GM13976 (cell line): ENCODE measurements at places on chromosomes 5 and 9.

DNA sequence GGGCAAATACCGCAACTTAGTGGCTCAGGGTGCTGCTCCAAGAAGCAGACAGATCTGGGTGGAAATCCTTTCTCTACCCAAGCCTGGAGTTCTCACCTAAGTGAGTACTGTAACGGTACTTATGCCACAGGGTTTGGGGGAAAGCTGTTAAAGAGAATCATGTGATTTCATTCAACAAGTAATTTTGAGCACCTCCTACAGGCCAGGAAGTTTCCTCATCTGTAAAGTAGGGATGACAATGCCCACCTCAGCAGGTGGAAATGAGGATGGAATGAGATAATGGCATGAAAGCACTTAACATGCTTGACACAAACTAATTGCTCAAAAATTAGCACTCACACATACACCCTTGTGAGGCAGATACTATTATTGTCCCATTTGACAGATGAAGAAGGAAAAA, 114.1 kb downstream of the JAKMIP2 start:
- DNase-seq = no peak

DNA sequence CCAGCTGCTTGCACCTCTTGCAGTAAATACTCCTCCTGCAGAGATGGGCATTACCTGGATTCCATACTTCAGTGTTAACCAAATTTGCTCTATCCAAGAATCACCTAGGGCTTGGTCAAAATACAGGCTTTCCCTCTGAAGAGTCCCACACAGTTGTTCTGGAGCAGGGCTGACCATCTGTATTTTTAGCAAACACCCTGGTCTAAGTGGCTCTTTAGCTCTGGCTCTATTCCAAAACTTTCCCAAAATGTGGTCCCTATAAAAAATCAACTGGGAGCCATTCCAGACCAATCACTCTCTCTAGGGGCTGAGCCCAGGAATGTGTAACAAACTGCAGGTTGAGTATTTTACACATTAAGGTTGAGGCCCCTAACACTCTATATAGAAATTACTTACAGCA, 153.7 kb downstream of the SPOCK1 start:
- DNase-seq = no peak

- DNase-seq = peak; percentile 54
Measured at GRCh38 chr9:116860509-116861120, 173.5 kb downstream of the TRIM32 start.

- DNase-seq = no peak
Measured at GRCh38 chr5:58044166-58044565, 415.7 kb downstream of the PLK2 start.

DNA sequence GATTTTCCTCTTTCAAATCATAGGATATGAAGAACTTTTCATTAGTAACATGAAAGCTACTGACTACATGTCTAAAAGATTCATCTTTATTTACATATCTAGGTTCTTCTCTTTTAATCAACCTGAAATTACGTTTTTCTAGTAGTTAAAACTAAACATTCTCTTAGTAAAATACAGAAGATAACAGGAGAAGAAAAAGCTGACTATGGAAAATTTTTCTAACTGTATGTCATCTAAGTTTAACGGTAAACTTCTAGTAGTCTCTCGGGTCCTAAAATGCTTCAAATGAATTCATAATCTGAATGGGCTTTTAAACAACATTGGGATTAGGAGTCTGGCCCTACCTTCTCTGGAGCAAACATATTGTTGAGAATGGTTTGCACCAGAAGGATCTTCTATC, 151.9 kb downstream of the PDE4D start:
- DNase-seq = no peak

DNA sequence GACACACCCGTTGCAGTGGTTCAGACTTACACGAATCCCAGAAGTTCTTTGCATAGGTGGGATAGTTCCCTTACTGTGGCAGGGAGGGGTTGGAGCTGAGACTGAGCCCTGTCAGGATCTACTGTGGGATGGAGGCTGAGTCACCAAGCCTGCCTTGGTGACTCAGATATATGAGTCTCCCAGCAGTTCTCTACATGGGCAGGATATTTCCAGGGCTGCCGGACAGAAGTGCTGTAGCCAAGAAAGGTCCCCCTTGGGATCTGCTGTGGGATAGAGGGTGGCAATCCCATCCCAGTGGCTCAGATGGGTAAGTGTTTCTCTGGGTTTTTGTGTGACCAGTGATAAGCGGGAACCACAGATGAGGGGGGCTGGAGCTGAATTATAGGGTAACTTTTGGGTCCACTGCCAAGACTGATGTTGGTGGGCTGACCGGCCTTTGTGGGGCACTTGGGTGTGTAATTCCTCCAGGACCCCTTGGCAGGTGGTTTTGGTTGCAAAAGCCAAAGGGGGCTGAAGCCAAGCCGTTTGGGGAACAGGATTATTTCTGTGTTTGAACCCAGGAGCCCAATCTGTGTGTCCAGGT, 18.7 kb downstream of the XRCC4 start:
- no peak for DNase-seq

DNA sequence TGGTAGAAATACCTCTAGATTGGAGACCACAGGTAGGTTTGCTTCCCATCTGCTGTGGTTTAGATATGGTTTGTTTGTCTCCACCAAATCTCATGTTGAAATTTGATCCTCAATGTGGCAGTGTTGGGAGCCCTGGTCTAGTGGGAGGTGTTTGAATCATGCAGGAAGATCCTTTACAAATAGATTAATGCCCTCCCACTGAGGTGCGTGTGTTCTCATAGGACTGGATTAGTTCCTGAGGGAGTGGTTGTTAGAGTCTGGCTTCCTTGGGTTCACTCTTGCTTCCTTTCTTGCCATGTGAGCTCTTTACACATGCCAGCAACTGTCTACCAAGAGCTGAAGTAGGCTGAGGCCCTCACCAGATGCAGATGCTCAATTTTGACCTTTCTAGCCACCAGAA, 391.1 kb upstream of the GRIA1 start:
- no peak for DNase-seq

DNA sequence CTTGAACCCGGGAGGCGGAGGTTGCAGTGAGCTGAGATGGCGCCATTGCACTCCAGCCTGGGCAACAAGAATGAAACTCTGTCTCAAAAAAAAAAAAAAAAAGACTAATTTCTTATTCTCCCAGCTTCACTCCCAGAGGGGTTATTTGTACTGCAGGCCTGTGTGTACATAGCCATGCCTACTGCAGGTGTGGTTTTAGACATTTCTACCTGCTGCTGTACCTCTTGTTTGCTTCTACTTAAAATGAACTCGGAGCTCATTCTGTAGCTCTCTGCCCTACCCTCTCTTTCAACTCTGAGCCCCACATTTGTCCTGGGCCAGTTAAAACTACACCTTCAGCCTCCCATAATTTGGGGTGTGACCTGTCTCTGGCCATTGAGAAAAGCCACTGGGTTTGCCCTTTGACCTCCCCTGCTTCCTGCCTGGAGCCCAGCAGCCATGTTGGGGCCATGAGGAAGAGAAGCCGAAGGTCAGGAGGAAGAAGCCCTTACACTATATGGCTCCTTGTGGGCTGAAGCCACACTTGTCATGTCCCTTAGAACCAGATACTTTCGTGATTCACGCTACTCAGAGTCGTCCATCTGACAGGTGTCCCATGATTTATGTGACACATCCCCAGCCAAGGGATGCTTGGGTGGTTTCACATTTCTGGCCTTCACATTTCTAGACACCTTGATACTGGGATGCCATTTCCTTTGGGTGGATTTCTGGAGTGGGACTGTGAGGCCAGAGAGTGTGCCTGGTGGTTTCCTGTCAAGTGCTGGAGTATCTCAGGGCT, 9.4 kb upstream of the CARD19 start:
- no peak for DNase-seq

GRCh38 chr9:5695860-5696259, 67.0 kb downstream of the RIC1 start:
- DNase-seq = no peak

GRCh38 chr5:107389775-107390148, 281.0 kb downstream of the EFNA5 start:
- DNase-seq = no peak

- DNase-seq = no peak
Measured at GRCh38 chr5:103353581-103353980, 95.0 kb downstream of the MACIR start.

GRCh38 chr9:6894135-6894534, 136.4 kb downstream of the KDM4C start:
- DNase-seq = peak; percentile 55

DNA sequence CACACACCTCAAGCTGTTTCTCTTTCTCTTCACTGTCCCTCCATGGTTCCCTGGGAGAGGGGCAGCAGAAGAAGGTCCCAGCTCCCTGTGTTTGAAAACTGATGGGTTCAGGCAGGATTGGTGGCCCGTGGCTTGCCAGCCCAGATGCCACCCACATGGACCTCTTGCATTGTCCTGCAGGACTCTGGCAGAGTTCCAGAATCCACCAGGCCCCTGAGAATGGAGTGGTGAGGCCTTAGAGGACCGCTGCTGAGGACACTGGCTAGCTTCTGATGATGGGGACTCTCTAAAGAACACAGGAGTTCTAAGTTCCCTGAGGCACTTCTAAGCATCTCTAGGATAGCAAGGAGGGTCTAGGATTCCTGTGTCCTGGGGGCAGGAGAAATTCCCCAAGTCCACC, 24.8 kb downstream of the CTSL start:
- no peak for DNase-seq

DNA sequence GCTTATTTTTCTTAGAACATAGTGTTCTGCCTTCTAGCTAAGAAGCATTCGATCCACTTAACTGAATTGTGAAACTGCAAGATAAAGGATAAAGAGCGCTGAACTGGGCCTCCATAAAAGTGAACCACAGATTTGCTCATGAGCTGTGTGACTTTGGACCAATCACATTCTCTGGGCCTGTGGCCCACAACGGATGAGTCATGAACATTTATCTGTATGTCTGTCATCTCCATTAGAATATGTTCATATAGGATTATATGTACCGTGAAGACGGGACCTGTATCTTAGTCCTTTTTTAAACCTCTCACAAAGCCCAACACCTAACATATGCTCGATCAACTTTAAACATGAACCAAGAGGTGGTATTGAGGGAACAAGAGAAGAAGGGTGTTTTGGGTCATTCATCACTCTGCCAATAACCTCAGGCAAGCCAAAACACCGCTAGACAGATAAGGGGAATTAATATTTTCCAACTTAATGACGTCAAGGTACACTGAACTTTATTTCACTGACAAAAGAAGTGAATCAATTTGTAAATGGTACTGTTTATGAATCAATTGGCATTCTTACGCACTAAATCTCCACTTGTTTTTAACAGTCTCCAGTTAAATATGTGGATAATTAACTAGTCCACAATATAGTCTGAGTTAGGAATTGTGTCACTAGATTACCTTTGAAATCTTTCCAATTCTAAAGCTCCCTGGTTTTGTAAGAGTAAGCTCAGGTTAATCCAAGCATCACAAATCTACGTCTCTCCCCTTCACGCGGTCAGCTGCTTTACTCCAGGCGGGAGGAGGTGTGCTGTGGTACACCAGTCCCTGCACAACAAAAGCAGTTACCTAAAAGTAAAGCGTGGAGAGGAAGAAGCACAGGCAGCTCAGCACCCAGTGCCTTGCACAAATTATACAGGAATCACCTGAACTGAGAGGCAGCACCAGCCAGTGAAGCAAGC, 1.6 kb downstream of the TMEM245 start:
- no peak for DNase-seq

DNA sequence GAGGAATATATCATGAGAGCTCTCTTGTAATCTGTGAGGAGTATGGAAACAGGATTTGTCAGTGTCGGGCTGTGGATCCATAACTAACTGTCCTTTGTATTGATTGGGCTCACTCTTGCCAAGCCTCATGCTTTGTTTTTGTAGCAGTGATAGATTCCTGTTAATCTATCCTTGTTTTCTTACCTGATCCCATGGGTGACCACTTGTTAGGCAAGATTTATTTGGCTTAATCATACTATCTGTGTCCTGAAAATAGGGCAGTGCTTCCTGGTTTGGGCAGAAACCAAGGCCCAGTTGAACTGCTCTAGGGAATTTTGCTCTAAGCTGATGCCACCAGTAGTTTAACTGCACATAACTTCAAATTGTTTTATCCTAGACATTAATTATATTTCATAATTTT, 6.1 kb downstream of the NDFIP1 start:
- no peak for DNase-seq

DNA sequence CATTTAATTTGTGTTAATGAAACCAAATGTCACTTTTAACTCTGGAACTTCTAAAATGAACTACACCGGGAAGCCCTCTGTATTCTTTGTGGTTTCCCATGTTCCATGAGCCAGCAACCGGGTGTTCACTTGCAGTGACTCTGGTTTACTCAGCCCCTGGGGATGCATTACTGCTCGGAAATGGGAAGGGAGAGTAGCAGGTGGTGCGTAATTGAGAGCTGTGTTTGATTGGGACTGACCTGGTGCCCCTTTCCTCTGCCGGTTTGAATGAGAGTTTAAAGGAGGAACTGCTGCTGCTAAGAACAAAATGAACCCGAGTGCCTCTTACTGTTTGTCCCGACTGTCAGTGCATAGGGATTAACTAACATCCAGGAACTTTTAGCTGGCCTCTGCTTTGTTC, 100.1 kb upstream of the DHFR start:
- DNase-seq = no peak

DNA sequence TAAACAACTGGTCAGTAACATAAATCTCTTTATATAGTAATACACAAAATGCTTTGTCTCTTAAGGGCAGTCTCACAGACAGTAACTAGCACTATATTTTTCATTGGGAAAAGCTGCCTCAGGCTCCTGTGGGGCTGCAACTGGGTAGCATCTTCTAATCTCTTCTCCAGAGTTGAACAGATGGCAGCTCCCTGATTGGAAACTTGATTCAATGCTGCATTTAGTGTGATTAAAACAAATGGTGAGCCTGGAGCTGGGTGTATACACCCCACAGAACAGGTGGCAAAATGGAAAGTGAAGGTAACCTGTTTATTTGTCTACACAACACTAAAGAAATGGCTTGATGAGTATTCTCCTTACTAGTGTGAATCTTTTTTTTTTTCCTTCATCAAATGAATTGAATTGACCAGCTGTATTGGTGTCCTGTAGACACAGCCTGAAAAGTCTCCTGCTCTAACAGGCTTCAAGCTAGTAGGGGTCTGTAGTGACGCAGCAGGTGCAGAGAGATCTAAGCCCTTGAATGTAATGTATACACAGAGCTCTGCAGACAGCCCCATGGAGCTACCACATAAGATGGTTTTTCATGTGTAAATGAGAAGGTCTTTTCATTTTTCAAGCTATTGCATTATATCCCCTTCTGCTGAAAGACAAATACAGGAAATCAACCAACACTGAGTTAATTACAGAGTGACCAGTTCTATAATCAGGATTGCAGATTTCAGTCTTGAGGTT, 43.3 kb downstream of the IZUMO3 start:
- DNase-seq = no peak

DNA sequence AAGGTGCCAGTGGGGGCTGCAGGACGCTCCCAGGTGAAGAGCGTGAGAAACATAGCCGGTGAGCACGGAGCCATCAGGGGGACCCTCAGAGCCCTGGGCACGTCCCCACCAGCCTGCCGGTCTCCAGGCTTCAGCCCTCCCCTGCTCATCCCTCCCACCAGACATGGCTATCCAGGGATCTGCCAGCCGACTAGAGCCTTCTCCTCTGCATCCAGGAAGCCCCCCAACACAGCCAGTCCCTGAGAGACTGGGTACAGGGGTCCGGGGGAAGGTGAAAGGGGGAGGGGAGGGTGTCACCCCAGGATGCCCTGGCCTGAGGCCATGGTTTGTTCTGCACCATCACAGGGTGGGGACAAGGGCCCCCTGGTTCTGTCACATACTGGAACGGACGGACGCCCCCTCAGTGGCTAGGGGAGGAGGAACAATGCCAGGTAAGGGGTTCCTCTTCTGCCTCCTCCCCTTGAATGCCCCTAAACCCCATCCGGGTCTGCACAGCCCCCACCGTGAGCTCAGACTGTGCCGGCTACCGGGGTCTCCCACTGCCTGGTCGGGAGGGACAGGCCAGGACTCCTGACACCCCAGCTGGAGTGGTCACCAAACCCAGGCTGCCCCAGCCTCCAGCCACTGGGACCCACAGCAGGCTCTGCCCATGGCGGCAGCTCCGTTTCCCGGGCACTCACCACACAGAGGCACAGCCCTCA, 34.3 kb downstream of the NACC2 start:
- no peak for DNase-seq
